Calu3 (cell line): ENCODE measurements at places on chromosomes 5 and 9. TPM values are rescaled to one million over a fixed set of nuclear protein-coding genes. Genes with fewer than 3 reads are reported as not detected.

AGXT2 gene
- not detected in 2 replicates for total RNA-seq

FLT4 gene
- total RNA-seq: not detected in 2 replicates

NDOR1 gene
- total RNA-seq: 26.4 and 27.7 TPM in 2 replicates

KIF24 gene
- 4.1 and 4.2 TPM in 2 replicates for total RNA-seq

BHMT gene
- not detected in 2 replicates for total RNA-seq

PPP2R2B gene
- 1.2 TPM in 1 of 2 replicates, not detected in the other for total RNA-seq

HRCT1 gene
- total RNA-seq: 0.69 and 0.90 TPM in 2 replicates

CFAP157 gene
- total RNA-seq: 0.87 and 1.0 TPM in 2 replicates

EXOSC2 gene
- total RNA-seq: 42.9 and 43.0 TPM in 2 replicates

SPATA31E1 gene
- total RNA-seq: not detected in 2 replicates

PIP5K1B gene
- 8.6 and 9.0 TPM in 2 replicates for total RNA-seq

S1PR3 gene
- 0.66 and 0.76 TPM in 2 replicates for total RNA-seq

CTXN3 gene
- not detected in 2 replicates for total RNA-seq

RLN2 gene
- 2.2 and 2.4 TPM in 2 replicates for total RNA-seq

ANXA1 gene
- total RNA-seq: 458 and 526 TPM in 2 replicates

DRD1 gene
- total RNA-seq: not detected in 2 replicates

PLAC8L1 gene
- 1.4 and 3.8 TPM in 2 replicates for total RNA-seq

FAM153A gene
- total RNA-seq: 4.3 and 8.4 TPM in 2 replicates

C5orf58 gene
- total RNA-seq: not detected in 2 replicates

PLPPR1 gene
- not detected in 2 replicates for total RNA-seq

MED10 gene
- total RNA-seq: 33.6 and 39.9 TPM in 2 replicates

PCDHGA2 gene
- not detected in 2 replicates for total RNA-seq

ENDOG gene
- 15.2 and 17.5 TPM in 2 replicates for total RNA-seq

PCDHB5 gene
- not detected in 2 replicates for total RNA-seq

GPSM1 gene
- total RNA-seq: 3.9 and 5.7 TPM in 2 replicates

ENTPD8 gene
- 0.97 and 1.6 TPM in 2 replicates for total RNA-seq
